ENCODE measurements at places on chromosomes 2 and 18.

GRCh38 chr18:33755931-33756560 lies 178.0 kb downstream of the ASXL3 start:
- no peak for DNase-seq

DNA sequence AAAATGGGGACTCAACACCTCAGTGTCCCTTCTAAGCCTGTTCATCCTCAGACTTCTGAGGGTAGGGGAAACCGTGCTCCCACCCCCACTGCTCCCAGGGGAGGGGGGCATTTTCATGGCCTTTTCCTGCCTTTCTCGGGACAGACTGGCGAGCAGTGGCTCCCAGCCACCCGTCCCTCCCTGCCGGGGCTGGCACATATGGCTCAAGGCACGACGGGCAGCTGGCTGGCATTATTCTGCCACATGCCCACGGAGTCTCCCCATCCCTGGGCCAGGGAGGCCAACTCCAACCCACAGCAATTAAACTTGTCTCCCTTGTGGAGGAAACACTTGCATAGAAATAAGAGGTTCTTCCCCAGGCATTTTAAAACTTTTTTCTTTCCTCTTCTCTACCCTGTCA lies 148.5 kb upstream of the CBLN2 start:
- no peak for DNase-seq

DNA sequence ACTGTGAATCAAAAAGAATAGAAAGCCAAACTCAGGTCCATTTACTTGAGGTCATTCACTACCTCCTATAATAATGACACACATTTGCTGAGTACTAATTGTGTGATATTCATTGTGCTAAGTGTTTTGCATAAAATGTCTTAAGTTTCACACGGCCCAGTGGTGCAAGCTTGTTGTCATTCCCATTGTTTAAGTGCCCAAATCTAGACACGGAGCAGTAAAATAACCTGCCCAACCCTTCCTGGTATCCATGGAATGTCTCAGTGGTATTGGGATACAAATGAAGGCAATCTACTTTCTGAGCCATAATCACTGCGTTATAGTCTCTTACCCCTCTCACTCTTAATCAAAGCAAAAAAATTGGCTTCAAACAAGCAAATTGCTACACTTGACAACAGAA lies 233.3 kb downstream of the NCKAP5 start:
- DNase-seq = no peak

- no peak for DNase-seq
Observed at GRCh38 chr2:178072383-178073301, at the start of gene PDE11A. Gene PDE11A (minus strand): TSS chr2:178072777. CDS start chr2:178072437, 340 bp downstream.

DNA sequence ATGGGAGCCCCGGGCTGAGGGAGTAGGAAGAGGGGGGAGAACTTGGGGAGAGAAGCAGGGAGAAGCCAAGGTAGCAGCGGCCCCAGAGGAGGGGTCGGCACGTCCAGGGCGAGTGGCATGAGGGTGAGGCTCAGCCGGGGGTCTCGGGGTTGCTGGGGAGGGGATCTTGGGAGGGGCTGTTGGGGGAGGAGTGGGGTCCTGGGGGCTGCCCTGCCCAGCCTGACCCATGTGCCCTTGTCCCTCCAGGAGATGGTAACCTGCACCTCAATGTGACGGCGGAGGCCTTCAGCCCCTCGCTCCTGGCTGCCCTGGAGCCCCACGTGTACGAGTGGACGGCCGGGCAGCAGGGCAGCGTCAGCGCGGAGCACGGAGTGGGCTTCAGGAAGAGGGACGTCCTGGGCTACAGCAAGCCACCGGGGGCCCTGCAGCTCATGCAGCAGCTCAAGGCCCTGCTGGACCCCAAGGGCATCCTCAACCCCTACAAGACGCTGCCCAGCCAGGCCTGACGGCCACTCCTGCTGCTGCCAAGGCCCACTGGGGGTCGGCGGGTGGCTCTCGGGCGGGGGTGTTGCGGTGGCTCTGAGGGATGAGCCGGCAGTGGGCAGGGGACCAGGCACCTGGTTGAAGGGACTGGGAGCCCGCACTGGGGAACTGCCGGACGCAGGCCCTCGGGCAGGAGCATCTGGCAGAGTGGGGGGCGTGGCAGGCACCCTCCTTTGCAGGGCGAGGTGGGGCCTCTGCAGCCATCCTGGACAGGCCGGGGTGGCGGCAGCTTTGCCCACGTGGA lies 9.0 kb upstream of the GAL3ST2 start:
- DNase-seq = peak; percentile 8

- no peak for DNase-seq
Observed at GRCh38 chr2:150538651-150539201, 51.3 kb upstream of the RND3 start.
